ENCODE measurements at places on chromosomes 3 and 15.

DNA sequence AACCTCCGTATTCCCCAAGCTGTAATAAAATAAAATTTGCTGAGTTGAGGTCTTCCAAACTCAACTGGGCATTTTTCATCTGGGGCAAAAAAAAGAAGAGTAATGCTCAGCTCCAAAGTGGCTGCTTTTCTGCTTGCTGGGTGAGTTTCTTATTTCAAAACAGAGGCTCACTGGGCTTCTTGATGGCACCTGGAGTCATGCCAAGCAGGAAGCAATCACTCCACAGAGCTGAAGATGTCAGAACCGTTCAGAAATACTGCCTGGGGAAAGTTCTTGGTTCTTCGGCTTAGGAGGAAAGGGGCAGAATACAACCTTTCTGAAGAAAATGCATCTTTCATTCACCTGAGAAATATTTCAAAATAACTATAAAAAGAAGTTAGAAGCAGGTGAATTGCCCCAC, 4.1 kb downstream of the CCR9 start:
- DNase-seq = peak; percentile 66

GRCh38 chr3:134985864-134986715, 191.0 kb downstream of the EPHB1 start:
- no peak for DNase-seq

DNA sequence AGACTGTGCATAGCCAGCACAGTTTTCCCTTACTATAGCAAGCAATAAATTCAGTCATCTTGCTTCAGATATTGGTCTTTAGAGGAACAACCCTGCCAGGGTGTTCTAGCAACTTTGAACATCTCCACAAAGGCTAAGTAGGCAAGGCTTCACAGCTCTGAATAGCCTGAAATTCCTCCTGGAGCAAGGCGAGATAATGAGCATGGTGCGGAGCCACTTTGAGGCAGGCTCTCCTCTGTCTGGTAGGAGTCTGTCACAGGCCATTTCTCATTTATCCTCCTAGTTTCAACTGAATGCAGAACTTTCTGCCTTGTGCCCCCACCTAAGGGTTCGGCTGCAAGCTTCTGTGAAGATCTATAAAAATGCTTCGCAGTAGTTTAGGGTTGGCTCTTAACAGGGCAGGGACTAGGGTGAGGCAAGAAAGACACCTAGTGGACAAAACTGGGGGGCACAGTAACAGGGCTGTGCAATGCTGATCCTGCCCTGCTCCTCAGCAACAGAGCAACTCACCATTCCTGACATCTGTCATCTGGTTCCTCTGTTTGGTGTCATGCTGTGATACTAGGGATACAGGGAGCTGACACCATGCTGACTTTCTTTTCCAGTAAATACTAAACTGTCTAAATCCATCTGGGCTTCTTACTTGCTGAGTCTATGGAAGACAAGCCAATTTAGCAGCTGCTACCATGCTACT, 16.6 kb upstream of the EHHADH start:
- no peak for DNase-seq

DNA sequence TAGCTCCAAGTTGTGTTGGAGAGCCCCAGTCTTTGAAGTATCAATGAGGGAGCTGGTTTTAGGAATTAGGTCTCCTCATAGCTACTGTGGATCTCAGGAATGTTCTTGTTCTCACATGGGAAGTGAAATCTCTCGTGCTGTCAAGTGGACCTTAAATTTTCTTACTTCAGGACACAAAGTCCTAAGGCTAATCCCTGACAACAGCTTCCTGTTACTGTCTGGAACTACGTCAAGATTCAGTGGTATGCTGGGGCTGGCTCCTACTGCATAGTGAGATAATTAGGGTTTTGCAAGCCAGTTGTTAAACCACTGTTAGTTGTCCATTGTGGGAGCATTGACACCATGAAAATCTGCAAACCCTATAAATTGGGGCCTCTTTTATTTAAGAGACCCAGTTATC, 22.8 kb downstream of the MESP1 start:
- no peak for DNase-seq

DNA sequence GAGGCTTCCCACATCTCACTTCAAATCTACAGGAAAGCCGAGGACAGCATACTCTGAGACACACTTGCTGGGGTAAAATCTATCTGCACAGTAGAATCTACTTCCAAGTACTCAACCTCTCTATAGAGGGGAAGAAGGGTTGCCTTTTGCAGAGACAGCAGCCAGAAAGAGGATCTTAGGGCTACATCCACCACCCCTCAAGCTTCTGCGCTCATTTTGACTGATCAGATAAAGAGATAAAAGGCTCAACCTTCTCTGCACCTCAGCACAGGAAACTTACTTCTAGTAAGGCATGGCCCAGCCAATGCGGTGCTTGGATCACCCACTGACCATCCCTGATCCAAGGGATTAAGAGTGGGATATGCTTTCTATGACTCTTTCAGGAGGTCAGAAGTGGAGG, 6.9 kb upstream of the SLC9A9 start:
- DNase-seq = peak; percentile 13

DNA sequence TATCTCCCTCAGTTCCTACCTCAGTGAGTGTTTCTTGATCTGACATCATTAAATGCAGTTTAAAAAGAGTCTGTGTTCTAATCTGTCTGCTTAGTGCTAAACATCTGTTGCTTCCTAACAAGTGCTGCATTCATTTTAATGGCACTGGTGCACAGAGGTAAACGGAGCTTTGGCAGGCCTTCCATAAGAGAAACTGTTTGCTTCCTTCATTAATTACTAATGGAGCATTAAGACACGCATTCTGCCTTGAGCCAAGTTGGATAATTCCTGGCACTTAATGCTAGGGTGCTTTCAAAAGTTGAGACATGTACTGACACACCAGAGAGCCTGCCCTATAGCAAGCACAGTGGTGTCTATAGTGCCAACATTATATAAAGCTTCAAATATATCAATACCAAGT, 34.7 kb downstream of the SCG5 start:
- DNase-seq = no peak

DNA sequence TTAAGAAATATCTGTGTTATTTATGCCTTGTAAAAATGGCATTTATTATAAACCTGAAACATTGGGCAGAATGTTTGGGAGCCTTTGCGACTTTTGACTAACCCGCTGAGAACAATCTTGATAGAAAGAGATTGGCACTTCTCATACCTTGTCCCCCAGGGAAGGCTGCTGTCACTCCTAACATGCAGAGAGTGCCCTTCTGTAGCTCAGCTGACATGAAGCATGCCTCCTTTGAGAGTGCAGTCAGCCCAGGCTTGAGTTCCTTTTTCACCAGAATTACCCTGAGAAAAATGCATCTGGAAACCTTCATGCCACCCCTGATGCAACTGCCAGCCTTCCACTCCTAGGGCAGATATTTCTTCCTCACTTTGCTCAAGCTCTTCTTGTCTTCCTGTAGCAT, 569.2 kb upstream of the ARPP21 start:
- DNase-seq = no peak

DNA sequence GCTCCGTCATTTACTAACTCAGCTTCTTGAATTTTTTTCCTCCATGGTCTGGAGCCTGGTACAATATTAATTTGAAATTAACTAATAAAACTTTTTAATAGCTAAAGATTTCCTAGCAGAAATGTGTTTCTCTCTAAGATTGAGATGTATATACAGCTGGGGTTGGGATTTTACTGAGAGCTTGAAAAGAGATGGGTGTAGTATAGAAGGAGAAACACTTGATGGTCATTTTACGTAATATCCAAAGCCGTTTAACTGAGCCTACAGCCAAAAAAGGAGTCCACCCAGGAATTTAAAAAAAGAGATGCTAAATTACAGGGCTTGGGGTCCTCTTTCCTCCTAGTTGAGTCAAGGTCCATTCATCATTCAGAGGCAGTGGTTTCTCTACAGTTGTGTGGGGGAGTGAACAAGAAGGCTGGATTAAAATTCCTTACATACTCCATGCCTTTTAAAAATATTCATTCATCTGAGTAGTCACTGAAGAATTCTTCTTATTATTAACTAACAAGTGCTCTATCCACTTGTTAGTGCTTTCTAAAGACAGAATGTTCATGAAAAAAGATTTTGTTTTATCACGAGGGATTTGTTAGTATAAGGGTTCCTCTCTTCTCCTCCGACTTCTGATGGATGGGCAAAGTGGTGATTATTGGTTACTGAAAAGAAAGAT, 255.3 kb upstream of the IL12A start:
- no peak for DNase-seq

DNA sequence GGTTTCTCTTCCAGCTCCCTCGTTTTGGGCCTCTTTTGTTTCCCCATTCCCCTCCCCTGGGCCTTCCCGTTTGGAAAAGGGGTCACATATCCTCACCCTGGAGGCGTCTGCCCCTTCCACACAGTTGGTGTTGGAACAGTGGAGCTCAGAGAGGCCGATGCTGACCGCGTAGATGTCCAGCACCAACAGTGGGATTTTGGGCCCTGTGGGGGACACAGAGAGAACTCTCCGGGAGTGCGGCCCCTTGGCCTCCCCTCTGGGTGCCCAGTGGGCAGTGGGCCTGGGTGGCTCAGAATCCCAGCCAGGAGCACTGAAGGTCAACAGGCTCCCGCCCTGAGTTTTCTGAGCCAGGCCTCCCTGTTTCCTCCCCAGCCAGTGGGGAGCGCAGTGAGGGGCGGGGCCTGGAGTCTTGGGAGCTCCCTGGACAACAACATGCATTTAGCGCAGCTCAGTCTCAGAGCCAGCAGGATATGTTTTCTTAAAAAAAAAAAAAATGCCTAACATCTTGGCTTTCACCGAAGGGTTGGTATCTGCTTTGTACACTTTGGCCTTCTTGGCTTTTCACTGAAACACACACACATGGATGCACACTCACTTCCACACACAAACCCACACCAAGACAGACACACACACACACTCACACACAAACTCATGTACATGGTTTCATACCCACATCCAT, 670 bp upstream of the ISLR start:
- no peak for DNase-seq

Measured in CD4-positive, alpha-beta T cell treated with Interleukin-17A for 4 hours (primary cell).